ENCODE measurements at places on chromosomes 13 and 19.
A peak's percentile ranks its signal among the peaks of the same experiment; 100 is the strongest.

DNA sequence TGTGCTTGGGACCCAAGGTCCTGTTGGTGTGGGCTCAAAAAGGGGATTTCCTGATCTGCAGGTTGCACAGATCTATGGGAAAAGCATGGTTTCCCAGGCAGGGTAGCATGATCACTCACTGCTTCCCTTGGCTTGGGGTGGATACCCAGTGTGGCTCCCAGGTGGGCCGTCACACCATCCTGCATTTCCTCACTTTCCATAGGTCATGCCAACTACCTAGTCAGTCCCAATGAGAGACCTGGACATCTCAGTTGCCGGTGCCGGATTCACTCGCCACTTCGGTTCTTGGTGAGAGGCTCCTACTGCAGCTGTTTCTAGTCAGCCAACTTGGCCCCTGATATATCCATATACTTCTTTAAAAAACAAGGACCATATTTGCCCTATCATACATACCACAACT, 503.0 kb downstream of the PCDH17 start:
- no peak for DNase-seq

DNA sequence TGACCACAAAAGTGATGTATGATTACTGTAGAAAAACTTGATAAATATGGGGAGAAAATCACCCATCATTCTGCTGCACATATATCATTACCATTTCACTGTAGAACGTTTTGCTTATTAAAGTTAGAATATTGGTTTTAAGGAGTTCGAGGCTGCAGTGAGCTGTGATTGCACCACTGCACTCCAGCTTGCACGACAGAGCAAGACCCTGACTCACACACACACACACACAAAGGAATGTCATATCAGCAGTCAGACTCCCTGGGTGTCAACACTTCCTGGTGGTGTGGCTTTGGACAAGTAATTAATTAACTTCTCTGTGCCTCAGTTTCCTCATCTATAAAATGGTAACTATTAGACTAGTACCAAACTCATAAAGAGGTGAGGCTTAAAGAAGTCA, 11.3 kb upstream of the PNMA8A start:
- DNase-seq = no peak

DNA sequence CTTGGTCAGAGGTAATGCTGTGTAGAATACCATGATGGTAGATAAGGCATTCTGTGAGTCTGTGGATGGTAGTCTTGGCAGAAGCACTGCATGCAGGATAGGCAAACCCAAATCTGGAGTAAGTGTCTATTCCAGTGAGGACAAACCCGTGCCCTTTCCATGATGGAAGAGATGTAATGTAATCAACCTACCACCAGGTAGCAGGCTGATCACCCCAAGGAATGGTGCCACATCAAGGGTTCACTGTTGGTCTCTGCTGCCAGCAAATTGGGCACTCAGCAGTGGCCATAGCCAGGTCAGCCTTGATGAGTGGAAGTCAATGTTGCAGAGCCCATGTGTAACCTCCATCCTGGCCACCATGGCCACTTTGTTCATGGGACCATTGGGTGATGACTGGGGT, 155.0 kb downstream of the RAP2A start:
- DNase-seq = no peak

DNA sequence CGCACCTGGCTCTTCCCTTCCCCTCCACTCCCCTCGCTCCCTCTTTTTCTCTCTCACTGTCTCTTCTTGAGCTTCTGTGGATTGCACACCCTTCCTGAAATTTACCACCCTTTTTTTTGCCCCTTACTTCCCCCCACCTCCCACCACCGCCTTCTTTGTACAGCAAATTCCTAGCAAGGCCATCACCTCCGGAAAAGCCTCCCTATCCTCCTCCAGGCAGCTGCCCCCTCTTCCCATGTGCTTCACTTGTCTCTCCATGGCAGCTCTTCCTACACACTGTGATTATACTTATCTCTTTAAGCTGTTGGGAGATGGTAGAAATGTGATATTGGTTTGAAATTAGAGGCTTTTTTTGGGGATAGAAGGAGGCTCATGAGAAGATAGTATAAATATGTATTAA, 28.3 kb upstream of the KCTD4 start:
- DNase-seq = no peak

DNA sequence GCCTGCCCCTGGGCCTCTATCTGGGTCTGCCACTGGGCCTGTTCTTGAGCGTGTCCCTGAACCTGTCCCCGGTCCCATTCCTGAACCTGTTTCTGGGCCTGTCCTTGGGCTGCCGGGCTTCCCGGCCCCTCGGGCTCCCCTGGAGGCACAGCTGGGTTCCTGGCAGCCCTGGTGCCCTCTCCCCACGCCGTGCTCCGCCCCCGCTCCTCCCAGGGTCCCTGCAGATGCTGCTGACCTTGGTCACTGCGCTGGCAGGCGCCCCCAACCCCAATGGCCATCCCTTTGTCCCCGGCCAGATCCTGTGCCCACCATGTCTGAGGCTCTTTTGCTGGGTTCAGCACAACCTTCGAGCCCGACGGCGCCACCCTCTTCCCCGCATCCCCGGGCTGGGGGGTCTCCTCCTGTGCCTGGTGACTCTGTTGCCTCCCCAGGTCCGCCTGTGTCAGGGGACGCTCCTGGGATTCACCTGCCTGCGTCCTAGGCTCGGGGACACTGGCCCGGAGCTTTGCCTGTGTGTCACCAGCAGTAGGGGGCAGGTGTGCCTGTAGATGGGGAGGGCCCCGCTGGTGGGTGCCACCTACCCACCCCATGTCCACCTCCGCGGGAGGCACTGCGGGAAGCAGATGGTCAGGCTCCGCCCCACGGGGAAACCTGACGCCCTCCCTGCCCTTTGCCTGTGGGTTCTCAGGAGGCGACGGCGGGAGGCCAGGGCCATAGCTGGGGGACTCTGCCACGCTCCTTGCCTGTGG, 41.0 kb upstream of the GRTP1 start:
- DNase-seq = peak; percentile 19

DNA sequence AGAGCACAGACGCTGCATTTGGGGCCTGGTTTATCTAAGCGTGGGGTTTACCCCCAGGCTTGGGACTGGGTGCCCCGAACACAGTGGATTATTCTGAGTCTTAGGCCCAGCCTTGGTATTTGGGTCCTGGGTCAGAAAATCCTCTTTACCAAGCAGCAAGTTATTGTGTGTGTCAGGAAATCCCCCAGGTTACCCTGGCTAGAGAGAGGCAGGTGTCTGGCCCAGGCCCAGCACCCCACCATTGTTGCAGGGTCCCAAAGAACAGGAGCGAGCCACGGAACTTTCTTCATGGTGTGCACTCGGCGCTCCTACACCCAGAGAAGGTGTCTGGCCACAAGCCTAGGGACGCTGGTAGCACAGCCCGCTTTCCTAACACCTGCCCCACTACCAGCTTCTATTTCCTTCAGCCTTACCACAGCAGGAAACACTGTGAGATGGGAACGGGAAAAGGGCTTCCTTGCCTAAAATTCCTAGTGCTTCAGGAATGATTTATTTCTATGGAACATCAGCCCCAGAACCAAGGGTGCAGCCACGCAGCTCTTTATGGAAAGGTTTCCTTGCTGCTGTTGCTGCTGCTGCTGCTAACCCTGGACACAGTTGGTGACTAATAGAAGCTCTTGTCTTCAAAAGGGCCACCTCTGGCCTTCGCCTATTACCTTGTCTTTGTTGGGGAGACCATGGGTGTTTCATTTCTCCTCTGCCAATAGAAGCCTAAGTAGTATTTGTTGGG, 7.4 kb upstream of the CDX2 start:
- no peak for DNase-seq

DNA sequence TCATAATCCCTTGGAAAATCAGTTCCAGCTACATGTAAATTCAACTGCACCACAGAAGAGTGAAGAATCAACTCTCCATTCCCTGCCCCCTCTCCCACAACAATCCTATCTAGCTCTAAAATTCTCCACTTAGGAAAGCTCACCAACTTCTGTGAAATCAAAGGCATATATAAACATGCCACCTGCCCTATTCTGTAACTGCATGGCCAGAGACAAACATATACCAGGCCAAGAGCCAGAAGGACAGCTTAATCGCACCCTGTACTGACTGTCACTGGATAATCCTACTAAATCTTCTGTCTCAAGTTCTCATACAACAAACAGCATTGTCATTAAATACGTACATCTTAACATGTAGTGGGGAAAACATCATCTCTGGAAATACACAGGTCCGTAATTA, 58.2 kb upstream of the EEF1AKMT1 start:
- DNase-seq = no peak

DNA sequence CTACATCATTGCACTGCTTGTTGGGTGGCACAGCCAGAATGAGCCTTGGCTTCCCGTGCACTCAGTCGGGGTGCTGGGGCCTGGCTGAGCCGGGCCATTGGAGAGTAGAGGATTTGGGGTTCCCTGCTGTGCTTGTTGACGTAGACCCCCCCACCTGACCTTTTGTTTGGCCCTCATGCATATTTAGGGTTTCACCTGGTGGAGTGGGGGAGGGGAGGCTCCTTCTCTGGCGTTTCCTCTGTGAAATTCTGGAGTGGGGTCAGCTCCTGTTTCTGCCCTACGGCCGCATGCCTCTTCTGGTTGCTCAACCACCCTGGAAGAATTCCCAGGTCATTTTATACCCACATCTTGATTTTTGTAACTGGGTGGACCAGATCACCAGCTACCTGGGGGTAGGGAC, 82.8 kb downstream of the SIPA1L3 start:
- no peak for DNase-seq

DNA sequence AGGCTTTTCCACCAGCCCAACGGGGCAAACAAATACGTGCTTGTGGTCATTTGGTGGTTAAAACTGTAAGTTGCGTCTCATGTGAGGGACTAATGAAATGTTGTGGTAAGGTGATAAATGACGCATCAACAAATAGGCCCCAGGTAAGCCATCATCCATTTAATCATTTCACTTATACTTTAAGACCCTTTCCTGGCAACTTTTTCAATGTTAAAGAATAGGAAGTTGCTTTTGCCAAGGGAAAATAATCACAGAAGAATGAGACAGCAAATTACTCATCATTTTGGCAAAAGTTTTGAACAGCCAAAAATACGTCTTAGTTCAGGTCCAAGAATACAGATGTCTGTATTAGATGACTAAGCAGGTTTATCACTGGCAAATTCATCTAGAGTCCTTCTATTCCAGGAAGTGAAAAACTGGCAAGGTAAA, 660.4 kb downstream of the SLITRK1 start:
- DNase-seq = no peak

GRCh38 chr13:33231339-33231738, 54.2 kb downstream of the STARD13 start:
- no peak for DNase-seq

GRCh38 chr13:62960723-62961122, 1545.1 kb upstream of the PCDH20 start:
- no peak for DNase-seq

- DNase-seq = no peak
Measured at GRCh38 chr19:14081797-14082674, 3.5 kb downstream of the C19orf67 start.

GRCh38 chr19:47047763-47048405, 540 bp downstream of the TMEM160 start:
- DNase-seq = peak; percentile 92

GRCh38 chr19:45005787-45006186, 4.5 kb downstream of the RELB start:
- DNase-seq = no peak

- no peak for DNase-seq
Measured at GRCh38 chr13:59842507-59842906, 321.2 kb downstream of the DIAPH3 start.

DNA sequence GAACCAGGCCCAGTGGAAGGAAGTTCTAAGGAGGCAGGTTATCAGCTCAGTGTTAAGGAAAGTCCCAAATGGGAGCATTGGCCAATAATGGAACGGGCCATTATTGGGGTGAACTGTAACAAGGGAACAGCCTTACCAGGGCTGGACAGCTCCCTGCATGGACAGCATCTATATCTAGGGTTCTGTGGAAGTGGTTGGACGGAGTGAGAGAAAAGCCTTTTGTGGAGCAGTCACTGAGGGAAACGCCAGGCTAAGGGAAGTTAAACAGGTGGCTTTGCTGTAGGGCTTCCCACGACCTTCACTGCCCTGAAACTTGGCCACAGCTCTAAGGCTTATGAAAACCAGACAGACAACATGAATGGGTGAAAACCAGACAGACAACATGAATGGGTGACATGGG, 17.0 kb downstream of the POU2F2 start:
- no peak for DNase-seq

- no peak for DNase-seq
Measured at GRCh38 chr19:58128041-58128685, 22.4 kb downstream of the ZNF329 start.

- no peak for DNase-seq
Measured at GRCh38 chr19:831407-832369, 4.1 kb downstream of the AZU1 start.

DNA sequence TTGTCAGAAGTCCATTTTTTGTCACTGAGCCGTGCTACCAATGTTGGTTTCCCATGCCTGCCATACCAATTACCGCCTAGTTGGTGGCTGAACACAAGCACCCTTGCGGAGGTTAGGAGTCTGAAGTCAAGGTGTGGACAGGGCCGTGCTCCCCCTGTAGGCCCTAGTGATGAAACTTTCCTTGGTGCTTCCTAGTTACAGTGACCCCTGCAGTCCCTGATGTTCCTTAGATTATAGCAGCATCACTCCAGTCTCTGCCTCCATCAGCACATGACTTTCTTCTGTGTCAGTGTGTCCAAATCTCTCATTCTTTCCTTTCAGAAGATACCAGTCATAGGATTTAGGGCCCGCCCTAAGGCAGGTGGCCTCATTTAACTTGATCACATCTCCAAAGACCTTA, 99.0 kb downstream of the MYO16 start:
- DNase-seq = peak; percentile 9

DNA sequence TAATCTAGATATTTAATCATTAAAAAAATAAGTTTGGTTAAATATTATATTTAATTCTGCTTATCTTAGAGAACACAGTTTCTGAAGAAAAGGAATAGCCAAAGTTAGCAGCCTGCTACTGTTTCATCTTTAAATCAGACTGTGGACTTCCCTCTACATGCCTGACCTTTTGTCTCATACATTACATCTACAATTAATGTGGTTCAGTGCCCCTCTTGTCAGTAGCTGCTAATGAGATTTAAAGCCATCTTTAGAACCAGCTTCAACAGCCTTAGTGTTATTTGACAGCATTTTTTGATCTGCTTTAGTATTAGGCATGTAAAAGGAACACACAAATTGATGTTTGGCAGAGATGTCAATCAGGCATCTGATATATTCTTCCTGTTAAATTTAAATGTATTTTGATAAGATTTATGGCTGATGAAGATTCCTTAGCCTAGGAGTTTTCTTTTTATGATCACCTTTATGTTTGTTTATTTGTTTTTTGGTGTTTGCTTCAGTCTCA, 1925.8 kb upstream of the PRR20A start:
- DNase-seq = no peak

DNA sequence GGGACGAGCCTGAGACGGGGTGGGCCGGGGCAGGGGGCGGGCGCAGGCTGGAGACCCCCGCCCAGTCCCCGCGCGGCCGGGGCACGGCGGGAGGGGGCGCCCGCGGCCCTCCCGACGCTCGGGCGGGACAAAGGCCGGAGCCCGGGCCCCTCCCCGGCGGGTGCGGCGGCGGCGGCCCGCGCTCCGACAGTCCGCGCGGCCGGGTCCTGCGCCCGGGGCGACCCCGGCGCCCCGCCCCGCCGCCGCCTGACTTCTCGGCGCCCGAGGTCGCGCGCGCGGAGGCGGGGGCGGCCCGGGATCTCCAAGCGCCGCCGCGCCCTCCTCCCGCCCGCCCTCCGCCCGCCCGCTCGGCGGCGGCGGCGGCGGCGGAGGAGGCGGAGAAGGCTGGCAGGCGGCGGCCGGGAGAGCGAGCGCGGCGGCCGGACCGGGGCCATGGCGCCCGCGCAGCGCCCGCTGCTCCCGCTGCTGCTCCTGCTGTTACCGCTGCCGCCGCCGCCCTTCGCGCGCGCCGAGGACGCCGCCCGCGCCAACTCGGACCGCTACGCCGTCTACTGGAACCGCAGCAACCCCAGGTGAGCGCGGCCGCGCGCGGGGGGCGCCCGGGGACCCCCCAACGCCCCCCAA, at the start of gene EFNA2:
EFNA2 (plus strand) TSS at position 137 of the 624 bp plus-strand sequence; CDS start at position 433, 296 bp downstream.
- no peak for DNase-seq

Data from SW480 (cell line).